Non-pigmented ciliary epithelial cell (primary cell): ENCODE measurements at places on chromosomes 12 and 14.

DNA sequence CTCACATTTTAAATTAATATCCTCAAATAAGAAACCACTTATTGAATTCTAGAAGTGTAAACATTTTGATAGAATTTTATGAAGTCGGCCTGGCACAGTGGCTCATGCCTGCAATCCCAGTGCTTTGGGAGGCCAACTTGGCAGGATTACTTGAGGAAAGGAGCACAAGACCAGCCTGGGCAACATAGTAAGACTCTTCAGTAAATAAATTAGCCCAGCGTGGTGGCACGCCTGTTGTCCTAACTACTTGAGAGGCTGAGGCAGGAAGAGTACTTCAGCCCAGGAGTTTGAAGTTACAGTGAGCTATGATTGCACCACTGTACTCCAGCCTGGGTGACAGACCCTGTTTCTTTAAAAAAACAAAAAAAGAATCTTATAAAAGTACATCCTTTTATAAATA is 8.9 kb upstream of the ZNF410 start:
- DNase-seq: no peak

DNA sequence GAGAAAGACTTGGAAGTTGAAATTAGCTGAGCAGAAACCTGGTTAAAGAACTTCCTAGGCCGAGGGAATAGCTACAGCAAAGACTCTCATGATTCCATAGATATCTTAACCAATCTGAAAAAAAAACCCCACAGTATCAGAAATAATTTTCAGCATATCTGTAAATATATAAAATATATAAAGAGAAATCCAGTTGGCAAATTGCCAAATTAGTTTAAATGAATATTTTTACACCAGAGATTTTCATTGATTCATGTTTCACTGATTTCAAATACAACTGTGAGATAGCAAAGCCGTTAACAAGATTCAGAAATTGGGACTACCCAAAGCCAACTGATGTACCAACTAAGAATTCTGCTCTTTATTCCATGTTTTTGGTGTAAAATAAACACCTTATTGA is 6.8 kb upstream of the PTPRR start:
- no peak for DNase-seq

- no peak for DNase-seq
Measured at GRCh38 chr14:82079553-82079952, 545.9 kb upstream of the SEL1L start.

DNA sequence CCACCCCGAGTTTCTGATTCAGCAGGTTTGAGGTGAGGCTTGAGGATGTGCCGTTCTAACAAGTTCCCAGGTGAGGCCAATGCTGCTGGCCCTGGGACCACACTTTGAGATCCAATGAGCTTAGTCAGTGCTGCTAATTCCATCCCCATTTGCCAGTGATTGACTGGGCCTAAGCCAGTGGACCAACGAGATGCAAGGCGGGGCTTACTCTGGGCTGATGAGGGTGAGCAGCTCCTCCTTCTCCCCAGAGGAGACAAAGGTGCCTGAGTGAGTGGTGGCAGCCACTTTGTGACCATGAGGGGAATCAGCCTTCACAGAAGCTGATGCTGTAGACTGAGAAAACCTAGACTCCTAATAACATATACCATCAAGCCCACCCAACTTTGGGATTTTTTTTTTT is 23.1 kb upstream of the HNF1A start:
- no peak for DNase-seq

- DNase-seq: no peak
Measured at GRCh38 chr14:103205541-103205906, 82.3 kb downstream of the TNFAIP2 start.

- DNase-seq: no peak
Measured at GRCh38 chr12:132572106-132572505, 38.3 kb downstream of the LRCOL1 start.

GRCh38 chr14:106185837-106186233 is 659.5 kb downstream of the TMEM121 start:
- no peak for DNase-seq

GRCh38 chr12:53950437-53950773 is 4.3 kb upstream of the HOXC12 start:
- DNase-seq: no peak

DNA sequence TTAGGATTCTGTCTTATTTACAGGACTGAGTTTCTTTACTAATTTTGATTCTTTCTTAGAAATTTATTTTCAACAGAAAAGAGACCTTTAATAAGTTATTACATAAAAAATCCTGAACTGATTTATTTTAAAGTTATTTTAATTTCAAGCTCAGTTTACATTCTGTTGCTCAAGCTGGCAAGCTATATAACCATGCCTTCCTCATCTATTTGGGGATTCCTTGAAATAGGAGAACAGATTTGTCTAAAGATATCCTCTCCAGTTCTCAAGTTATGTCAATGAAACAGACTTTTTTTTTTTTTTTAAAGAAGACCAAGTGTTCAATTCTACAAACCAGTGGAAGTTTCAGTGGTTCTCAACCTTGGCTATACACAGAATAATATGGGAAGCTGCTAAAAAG is 103.3 kb upstream of the TRHDE start:
- no peak for DNase-seq

- no peak for DNase-seq
Measured at GRCh38 chr14:22896356-22896755, 13.3 kb downstream of the REM2 start.

GRCh38 chr12:5017638-5018348 is 25.9 kb upstream of the KCNA5 start:
- DNase-seq: no peak

DNA sequence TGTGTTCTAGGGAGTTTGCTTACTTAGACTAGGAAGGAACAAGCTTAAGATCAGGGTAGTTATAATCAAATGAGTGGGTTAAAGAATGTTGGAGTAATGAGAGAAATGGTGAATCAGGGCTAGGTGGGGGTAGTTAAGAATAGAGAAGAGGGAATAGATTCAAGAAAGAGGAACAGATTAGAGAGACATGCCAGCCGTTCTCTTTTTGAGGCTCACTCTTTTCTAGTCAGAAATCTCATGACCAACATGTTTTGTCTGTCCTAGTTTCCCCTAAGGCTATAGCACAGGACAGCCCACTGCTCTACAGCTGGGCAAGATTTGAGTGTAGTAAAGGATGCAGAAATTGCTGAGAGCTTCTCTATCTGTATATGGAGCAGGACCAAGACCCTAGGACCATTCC is 258.4 kb downstream of the AKAP6 start:
- DNase-seq: no peak

DNA sequence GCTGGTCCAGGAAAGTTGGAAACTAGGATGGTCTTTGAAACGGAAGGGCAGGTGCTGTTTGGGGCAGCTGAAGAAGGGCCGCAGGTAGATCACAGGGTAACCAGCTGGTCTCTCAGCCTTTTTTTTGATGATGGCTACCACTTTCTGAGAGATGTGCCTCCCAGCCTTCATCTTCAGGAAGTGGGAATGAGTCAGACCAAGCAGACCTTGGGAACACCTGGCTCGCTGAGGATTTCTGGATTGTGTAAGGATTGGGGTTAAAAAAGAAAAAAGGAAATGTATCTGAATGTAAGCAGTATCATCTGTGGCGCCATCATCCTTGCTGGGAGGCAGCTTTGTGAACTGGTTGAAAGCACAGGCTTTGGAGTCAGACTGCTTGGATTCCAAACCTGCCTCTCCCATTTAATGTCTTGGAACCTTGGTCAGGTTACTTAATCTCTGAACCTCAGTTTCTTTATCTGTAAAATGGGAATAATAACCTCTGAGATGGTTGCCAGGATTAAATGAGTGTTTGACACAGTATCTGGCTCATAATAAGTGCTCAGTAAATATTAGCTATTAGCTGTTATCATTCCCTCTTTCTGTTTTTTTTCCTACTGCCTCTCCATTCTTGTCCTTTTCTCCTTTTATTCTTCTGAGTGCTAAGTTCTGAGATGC is 1.7 kb downstream of the PRPF40B start:
- DNase-seq: no peak

DNA sequence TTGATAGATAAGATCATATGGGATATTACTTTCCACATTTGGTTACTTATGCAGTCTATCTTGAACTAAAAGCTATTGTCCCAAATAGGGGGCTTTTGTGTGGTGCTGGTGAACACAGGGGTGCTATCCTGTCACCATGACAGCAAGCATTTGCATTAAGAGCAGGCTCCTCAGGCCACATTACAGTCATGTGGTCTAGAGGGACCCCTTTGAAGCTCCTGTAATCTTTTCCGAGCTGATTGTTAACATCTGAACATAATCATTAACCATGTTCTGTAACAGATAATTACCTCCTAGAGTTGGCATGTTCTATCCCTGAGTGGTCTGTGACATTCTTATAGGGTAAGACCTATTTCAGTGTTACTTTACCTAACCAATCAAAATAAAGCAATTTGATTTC is 178.8 kb downstream of the KTN1 start:
- DNase-seq: no peak

- no peak for DNase-seq
Measured at GRCh38 chr14:29738950-29739349, 188.7 kb downstream of the PRKD1 start.

GRCh38 chr12:39763071-39763889 is 143.7 kb upstream of the ABCD2 start:
- no peak for DNase-seq

DNA sequence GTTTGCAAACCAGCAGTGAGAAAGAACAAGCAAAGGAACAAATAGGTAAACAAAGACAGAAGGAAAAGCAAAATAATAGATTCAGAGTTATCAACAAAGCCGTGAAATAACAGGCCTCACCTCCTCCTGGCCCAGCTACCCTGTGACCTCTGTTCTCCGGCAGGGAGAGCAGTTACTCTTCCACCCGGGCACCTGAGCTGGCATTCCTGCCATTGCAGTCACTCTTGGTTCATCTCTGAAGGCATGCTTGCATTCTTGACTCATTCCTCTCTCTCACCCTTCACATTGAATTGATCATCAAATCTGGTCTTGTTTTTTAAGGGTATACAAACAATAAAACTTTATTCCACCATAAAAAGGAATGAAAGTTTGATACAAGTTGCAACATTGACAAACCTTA is 95.1 kb downstream of the TTC8 start:
- DNase-seq: no peak

GRCh38 chr14:38053666-38054065 is 154.0 kb upstream of the SSTR1 start:
- DNase-seq: no peak

- DNase-seq: no peak
Measured at GRCh38 chr12:51801027-51801426, 47.5 kb downstream of the FIGNL2 start.

- peak; percentile 1 for DNase-seq
Measured at GRCh38 chr12:115660211-115660805, 617.2 kb downstream of the MED13L start.

DNA sequence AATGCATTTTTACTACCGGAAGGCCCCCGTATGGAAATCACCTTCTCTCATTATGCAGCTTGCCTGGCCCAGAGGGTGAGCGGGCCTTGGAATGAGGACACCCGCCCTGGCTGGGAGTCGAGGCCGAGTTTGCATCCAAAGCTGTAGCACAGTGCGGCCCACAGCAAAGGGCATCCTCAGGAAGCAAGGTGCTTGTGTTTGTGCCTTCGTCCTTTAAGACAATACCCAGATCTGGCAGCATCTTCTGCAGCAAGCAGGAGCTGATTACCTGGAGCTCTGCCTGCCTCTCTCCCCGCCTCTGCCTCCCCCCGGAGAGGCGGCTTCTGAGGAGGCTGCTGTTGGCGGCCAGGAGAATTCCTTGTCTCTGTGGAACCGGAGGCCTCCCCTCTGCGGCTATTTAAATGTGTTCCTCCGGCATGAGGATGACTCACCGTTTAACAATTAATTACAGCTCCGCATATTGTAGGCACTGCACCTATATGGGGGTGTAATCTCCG is 145.3 kb downstream of the CACNA1C start:
- peak; percentile 38 for DNase-seq
